Endothelial cell of umbilical vein (primary cell): ENCODE measurements at places on chromosomes 3 and 15. TPM values are rescaled to one million over a fixed set of nuclear protein-coding genes. Genes with fewer than 3 reads are reported as not detected.

The ATP13A4 gene
- polyA plus RNA-seq, result 0.03 TPM in 1 of 2 replicates, not detected in the other

The WNT5A gene
- polyA plus RNA-seq, result 0.08 and 0.16 TPM in 2 replicates

The LIPH gene
- polyA plus RNA-seq, result not detected in 2 replicates

The CYP8B1 gene
- not detected in 2 replicates for polyA plus RNA-seq

The RAB6B gene
- 1.7 and 2.1 TPM in 2 replicates for polyA plus RNA-seq

- no peak for DNase-seq
These were observed 4.9 kb upstream of the MAGEF1 start for GRCh38 chr3:184716622-184717398.

- DNase-seq, result no peak
These were observed 267.0 kb upstream of the CHRM5 start for GRCh38 chr15:33701304-33701696.

GRCh38 chr3:193677734-193678133 lies 84.7 kb downstream of the OPA1 start:
- no peak for DNase-seq

- no peak for DNase-seq
These were observed 149.9 kb downstream of the CFAP20DC start for GRCh38 chr3:58899953-58900298.

DNA sequence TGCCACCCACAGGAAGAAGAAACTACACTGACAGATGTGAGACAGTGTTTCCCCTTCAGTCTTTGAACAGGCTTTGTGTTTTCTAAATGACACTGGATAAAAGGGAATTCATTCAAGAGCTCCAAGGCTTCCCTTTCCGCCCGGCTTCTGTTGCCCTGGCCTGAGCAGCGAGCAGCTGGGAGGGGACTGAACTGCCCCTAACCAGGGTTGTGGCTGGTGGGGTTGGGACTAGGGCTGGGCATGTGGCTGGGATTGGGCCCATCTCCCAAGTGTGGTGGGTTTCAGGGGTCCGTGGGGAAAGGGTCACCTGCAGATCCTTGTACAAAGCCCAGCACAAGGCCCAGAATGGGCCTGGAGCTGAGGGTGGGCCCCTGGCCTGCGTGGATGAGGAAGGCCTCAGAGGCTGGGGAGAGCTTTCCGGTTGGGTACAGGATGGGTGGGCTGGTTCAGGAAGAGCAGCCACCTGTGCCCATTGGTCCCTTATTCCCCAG lies 10.4 kb downstream of the VILL start:
- DNase-seq, result no peak

DNA sequence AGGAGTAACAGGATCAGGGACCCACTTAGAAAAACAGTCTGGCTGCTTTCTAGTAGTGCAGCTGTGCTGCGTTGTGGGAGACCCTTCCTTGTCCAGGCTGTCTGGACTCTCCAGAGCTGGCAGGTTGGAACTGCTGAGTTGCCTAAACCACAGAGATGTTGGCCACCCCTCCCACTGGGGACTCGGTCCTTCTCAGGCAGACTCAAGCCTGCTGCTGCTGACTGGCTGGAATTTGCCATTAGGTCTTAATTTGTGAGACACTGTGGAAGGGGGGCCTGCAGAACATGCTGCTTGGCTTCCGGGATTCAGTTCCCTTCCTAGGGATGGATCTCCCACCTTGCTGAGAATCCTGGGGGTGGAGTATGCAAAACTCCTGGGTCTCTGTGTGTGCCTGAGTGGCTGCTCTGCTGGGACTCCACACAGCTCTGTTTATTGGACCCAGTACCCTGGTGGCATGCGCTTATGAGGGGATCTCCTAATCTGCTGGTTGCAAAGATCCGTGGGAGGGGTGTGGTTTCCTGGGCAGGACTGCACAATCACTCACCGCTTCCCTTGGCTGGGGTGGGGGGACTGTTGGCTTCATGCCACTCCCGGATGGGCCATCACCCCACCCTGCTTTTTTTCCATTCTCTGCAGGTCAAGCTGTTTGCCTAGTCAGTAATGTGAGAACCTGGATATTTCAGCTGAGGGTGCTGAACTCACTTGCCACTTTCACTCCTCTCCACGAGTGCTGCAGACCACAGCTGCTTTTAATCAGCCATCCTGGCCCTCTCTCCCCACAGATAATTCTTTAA lies 150.5 kb downstream of the CFAP20DC start:
- peak; percentile 80 for DNase-seq

DNA sequence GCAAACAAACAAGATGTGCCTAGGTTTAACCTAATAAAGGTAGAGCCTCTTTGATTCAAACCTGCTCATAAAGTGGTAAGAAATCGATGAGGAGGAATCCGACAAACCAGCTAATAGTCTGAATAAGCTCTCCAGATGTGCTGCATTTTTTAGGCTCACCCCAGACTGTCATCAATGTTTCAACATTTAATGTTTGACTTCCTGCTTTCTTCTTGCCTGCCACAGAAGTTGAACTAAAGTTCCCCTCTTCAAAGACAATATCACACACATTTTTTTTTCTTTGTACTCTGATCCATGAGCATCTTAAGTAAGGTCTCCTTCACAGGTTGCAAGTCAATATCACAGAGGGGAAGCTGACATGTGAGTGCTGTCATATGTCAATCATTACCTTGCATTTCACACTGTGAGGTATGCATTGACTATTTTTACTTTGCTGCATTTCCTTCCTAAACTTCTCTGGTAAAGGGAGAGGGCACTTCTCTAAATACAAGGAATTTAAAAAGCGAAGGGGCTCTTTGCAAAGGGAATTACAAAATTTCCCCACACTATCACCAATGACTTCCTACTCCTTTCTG lies 172.3 kb upstream of the MCTP2 start:
- no peak for DNase-seq

DNA sequence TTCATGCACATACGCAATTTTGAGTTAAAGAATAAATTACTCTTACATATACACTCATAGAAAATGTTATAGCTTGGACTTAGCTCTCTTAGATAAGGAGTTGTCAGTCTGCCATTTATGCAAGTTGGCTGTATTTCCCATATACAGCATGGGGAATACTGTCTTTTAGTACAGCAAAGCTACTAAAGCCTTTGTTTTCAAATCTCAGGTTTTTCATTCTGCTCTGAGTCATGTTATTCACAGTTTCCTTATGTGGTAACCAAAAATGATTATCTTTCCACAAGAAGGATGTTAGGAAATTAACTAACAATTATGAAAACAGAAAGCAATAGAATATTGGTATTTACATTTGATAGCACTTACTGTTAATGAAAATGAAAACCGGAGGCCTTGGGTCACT lies 4.3 kb upstream of the TIPARP start:
- peak; percentile 63 for DNase-seq

GRCh38 chr15:40011303-40011702 lies 27.7 kb downstream of the SRP14 start:
- DNase-seq, result no peak
